Activated CD8-positive, alpha-beta memory T cell treated with anti-CD3 and anti-CD28 coated beads for 4 hours (primary cell): ENCODE measurements at places on chromosomes 2 and 18.

DNA sequence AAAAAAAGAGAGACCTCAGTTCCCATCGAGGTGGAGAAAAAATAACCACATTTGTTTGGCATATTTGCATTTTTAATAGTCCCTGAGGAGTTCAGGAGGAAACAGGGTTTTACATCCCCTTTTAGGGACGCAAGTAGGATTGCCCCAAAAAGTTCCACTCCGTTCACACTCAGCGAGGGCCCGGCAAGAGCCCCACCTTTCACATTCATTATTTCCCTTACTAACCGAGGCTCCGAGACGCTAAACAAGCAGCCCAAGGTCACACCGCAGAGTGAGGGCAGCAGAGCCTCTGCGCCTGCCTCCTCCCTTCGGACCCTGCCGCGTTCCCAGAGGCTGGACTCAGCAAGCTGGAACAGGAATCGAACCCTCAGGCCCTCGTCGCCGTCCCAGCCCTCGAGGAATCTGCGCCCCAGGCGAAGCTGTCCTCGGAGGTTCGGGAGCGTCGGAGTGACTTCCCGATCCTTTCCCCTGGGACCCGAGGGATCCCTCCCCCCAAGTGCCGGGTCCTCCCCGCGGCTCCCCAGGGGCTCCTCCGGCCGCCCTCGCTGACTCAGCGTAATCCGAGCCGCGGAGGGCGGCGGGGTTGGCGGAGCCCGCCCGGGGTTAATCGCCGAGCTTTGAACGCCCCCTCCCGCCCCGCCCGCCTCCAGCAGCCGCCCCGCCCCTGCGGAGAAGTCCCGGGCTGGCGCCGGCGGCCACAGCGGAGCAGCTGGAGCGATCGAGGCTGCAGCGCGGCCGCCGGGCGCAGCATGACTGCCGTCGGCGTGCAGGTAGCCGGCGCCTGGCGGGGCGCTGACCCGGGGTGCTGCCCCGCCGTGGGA, at the start of gene TMEM37:
Gene TMEM37 (plus strand): TSS at position 700 of the 821 bp plus-strand sequence. CDS start 50 bp downstream, at position 750.
- DNase-seq = no peak

GRCh38 chr2:134375935-134376334, 122.1 kb downstream of the MGAT5 start:
- DNase-seq = no peak

- DNase-seq = no peak
These were observed 67.2 kb downstream of the KCTD1 start for GRCh38 chr18:26480897-26481795.

DNA sequence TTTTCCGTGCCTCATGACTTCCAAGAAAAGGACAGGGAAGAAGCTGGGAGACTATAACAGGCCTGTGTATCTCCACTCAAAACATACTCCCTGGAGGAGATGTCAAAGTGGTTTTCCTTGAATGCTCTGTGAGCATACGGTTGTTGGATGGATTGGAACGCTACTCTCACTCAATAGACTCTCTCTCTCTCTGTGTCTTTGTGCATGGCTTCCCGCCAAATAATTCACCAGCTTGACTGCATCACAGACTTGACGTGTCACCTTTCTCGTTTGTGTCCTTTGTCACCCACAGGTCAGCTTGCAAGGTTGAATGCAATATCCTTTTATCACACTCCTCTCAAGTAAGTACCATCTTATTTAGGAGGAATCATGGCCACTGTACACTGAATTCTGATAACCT, 156.8 kb upstream of the MAPRE2 start:
- DNase-seq = no peak

GRCh38 chr18:76619261-76619620, 124.2 kb upstream of the ZNF516 start:
- DNase-seq = no peak

DNA sequence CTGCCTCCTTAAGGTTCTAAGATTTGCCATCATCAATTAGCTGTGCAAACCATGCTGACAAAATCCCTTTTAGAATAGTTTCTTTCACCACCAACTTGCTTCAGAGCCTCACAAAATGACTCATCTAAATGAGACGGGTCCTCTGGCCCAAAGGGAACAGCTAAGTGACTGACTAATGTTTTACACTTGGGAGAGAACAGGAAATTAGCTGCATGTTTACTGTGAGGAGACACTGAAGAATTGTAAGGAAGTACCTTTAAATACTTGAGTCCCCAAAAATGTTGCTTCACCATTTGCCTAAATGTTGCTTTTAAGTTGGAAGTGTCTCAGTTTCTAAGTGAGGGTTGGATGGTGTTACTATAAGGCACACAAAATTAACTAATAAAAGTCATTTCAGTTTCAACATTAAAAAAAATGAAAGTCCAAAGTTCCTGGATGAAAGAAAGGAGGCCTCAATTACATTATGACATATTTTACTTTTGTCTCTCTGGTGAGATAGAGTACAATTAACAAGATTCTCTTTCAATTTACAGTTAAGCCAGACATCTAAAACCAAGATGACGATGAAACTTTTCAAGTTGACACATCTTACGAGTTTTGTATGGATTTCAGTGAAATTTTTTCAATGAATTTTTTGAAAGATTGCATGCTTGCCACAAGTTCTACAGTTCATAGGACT, 229.1 kb upstream of the FN1 start:
- DNase-seq = no peak

GRCh38 chr2:172461591-172462372, 34.4 kb downstream of the ITGA6 start:
- peak; percentile 57 for DNase-seq

GRCh38 chr2:24613154-24613814, 122.2 kb downstream of the NCOA1 start:
- no peak for DNase-seq

DNA sequence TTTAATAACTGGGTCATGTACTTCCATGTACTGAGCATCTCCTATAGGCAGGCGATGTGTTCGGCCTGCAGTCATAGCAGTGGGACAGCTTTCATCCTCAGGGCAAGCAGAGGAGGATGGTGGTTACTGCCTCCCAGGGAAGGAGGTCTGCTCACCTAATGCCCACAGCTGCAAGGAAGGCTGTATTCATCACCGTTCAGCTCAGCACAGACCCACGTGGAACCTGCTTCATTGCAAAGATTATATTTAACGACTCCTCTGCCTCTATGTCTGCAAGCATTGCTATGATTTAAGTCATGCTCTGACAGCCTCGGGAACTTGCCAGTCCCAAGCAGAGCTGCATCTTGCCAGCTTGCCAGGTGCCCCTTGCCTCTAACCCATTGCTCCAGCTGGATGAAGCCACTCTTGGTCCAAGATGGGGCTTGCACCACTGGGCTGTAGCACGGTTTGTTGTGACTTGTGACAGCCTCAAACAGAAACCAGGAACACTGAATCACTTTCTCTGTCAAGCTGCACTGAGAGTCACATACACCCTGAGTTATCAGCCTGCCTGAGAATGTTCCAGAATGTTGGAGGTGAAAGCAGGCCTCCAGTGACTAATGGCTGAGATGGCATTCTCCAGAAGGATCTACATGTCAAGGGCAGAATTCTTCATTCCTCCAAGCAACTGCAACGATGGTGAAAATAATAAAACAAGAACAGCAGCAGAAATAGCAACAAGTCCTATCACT, 651.1 kb upstream of the ID2 start:
- DNase-seq = no peak

- no peak for DNase-seq
These were observed 233.4 kb upstream of the COPS8 start for GRCh38 chr2:236852100-236852976.

DNA sequence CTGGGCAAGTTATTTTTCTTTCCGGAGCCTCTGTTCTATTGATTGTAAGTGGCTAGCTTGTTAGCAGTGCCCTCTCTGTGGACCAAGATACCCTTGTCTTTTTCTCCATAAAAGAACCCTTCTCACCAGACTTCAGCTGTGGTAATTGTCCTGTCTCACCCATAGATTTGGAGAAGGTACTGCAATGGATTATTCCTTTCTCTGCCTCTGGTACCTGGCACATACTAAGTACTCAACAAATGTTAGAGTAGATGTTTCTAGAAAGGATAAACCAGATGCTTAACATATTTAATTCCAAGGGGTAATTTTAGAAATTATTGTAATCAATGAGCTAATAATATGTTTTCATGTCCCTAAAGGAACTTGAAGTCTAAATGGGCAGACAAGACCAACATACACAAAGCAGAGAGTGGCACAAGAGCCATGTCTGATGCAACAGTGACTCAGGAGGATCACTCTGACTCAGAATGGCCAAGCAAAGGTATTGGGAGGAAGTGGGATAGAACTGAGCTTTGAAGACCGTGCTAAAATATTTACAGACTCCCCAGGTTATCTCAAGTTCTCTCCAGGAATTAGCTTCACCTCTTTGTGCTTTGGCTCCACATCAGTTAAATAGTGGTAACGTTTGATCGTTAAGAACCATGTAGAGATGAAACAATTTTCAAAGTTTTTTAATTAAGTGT, 129.7 kb upstream of the OSR1 start:
- no peak for DNase-seq
